ENCODE measurements at places on chromosomes 4 and X. TPM values are rescaled to one million over a fixed set of nuclear protein-coding genes. Genes with fewer than 3 reads are reported as not detected.
A peak's percentile ranks its signal among the peaks of the same experiment; 100 is the strongest.

DNA sequence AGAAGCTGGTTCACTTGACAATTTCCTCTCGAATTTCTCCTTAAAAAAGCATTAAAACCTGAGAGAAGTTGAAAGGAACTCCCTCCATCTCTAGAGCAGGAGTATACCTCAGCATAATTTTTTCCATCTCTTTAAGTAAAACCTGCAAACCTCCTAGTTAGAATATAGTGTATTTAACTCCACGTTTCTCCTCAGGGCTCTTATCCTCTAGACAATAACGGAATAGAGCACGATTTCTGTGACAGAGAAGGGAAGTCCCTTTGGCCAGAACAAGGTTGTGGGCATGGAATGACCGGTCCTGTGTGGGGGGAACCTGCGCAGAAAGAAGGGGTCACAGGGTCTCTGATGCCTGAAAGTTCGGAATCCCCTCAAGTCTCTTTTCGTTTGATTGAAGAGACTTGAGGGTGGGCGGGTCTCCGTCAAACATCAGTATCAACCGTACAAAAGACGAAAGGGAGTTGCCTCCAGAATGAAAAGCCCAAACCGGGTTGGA is 697 bp downstream of the ZNF280C start:
- H3K27ac ChIP-seq = peak overlapping the region; percentile 94
- DNase-seq = peak; percentile 46
- H3K4me1 ChIP-seq = no peaks in the 10 kb centered on the region

DNA sequence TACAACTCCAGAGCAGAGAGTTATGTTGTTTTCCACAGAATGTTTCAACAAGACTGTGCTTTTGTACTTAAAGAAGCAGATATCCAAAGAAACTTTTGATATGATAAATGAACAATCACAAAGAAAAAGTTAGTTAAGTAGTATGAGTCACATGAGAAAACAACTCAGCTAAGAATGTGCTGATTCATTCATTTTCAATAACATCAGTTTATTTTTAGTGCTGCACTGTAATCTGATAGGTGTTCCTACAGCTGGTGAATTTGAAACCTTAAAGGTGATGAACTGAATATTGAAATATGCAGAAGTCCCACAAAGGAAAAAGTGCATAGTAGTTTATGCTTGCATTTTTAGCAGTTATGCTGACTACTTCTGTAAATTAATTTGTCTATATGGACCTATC is 180.3 kb upstream of the TENM3 start:
- no peaks in the 10 kb centered on the region for H3K27me3 ChIP-seq
- H3K4me3 ChIP-seq = no peak overlapping the region
- H3K36me3 ChIP-seq = no peaks in the 10 kb centered on the region
- no peaks in the 10 kb centered on the region for H3K4me1 ChIP-seq
- no peak for DNase-seq

- peak; percentile 95 for DNase-seq
- no peaks in the 10 kb centered on the region for H3K36me3 ChIP-seq
- no peaks in the 10 kb centered on the region for H3K27me3 ChIP-seq
- peaks cover 4% of the 10 kb centered on the region for H3K4me1 ChIP-seq
- H3K27ac ChIP-seq = peak within 1 kb of the TSS; percentile 5
Measured at GRCh38 chr4:185209031-185209851, at the start of gene SNX25. SNX25 (plus strand) TSS chr4:185209598; CDS start chr4:185209827, 229 bp downstream.

- H3K27ac ChIP-seq = peak overlapping the region; percentile 47
- no peak overlapping the region for H3K4me3 ChIP-seq
- no peaks in the 10 kb centered on the region for H3K27me3 ChIP-seq
- no peak for DNase-seq
Measured at GRCh38 chrX:4263030-4263803, 549.8 kb upstream of the PRKX start.

- DNase-seq = no peak
- no peaks in the 10 kb centered on the region for H3K4me1 ChIP-seq
- H3K36me3 ChIP-seq = no peaks in the 10 kb centered on the region
- H3K27me3 ChIP-seq = peaks cover 48% of the 10 kb centered on the region
Measured at GRCh38 chr4:153684971-153685371, 891 bp downstream of the TLR2 start.

GRCh38 chr4:33176566-33176965 is 2456.4 kb downstream of the PCDH7 start:
- H3K36me3 ChIP-seq = no peaks in the 10 kb centered on the region
- no peak overlapping the region for H3K4me3 ChIP-seq
- no peak for DNase-seq
- no peak overlapping the region for H3K27ac ChIP-seq

Gene ANK2
- 96.2 TPM for total RNA-seq

Gene TMEM35A
- total RNA-seq = 0.73 TPM
